ENCODE measurements at places on chromosomes 6 and 20.
A peak's percentile ranks its signal among the peaks of the same experiment; 100 is the strongest.

GRCh38 chr6:139996253-139996834 lies 621.9 kb upstream of the CITED2 start:
- DNase-seq: no peak

- no peak for DNase-seq
These were observed 193.0 kb upstream of the SGK1 start for GRCh38 chr6:134510920-134511319.

DNA sequence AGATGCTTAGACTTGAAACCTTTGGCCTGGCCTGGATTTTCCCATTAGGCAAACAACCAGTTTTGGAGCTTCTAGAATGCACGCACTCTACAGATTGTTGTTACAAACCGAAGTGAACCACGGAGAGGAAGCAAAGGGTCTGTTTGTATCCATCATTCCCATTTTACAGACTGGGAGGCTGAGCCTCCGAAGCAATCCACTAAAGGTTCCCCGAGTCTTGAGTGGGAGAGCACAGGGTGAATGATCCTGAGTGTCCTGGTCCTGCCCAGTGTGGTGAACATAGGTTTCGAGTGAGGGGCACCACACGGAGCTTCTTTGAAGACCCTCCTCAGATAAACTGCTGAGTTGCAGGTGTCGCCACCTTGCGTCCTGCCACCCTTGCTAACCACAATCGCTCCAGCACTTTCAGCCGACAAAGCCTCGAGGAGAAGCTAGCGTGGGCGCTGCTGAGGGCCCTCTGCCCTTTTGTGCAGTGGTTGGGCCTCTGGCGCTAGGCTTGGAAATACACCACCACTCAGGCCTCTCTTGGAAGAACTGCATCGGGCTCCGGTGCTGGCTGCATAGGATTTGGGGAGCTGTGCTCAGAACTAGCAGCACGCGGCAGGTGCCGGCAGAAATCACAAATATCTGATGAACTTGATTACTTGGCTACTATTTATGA lies 1.4 kb upstream of the PRDM13 start:
- DNase-seq: no peak

- no peak for DNase-seq
These were observed 35.0 kb downstream of the SYTL3 start for GRCh38 chr6:158684745-158685324.

DNA sequence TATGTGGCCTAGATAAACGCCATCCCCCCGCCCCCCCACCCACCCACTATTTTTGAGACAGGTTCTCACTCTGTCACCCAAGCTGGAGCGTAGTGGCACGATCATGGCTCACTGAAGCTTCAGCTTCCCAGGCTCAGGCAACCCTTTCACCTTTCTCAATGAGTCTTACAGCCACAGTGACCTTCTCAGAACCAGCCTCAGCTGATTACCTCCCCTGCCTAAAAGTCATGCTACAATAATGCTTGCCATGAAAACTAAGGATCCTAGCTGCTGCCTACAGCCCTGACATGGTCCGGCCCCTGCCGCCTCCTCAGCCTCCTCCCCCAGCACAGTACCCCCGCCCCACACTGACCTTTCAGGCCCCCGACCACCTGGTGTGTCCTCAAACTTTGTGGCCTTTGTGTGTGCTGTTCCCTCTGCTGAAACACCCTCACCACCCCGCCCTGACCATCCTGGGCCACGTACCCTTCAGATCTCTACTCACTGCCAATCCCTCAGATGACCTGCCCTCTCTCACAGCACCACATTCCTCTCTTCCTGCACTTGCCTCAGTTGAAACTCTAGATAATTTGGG lies 31.3 kb downstream of the PNPLA1 start:
- no peak for DNase-seq

DNA sequence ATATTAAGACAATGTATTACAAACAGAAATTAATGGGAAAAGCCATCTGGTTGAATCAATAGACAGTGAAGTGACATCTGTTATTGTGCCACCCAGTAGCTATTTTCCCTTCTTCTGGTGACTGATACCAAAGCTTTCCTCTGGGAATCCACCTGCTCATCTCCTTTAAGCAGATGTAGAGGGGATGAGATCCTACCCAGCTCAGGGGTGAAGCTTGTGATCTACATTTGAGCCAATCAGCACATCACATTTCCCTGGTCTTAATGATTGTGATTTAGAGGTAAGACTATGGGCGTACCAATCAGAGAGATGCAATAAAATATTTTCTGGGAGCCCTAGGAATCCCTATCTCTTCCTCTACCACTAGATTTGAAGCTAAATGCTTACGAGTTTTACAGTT lies 782.9 kb downstream of the PTPRT start:
- no peak for DNase-seq

GRCh38 chr6:34523441-34524206 lies 32.5 kb downstream of the SPDEF start:
- no peak for DNase-seq

DNA sequence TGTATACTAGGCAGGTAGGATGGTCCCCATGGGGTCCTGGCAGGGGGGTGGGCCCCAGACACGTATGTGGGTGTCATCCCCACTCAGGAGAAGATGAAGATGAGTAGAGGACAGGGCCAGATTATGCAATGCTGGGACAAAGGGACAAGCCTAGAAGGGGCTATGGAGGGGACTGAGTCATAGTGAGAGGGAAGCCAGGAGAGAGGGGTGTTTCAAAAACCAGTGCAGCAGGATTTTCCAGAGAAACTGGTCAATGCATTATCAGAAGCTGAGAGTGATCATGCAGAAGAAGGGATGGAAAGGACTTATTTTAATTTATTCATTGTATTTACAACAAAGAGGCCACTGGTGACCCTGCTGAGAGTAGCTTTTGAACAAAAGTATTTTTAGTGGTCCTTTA lies 74.0 kb downstream of the PPP1R3G start:
- DNase-seq: no peak

GRCh38 chr6:157220485-157220884 lies 102.8 kb downstream of the TMEM242 start:
- DNase-seq: no peak

GRCh38 chr6:84227044-84227433 lies 404 bp downstream of the CEP162 start:
- no peak for DNase-seq

DNA sequence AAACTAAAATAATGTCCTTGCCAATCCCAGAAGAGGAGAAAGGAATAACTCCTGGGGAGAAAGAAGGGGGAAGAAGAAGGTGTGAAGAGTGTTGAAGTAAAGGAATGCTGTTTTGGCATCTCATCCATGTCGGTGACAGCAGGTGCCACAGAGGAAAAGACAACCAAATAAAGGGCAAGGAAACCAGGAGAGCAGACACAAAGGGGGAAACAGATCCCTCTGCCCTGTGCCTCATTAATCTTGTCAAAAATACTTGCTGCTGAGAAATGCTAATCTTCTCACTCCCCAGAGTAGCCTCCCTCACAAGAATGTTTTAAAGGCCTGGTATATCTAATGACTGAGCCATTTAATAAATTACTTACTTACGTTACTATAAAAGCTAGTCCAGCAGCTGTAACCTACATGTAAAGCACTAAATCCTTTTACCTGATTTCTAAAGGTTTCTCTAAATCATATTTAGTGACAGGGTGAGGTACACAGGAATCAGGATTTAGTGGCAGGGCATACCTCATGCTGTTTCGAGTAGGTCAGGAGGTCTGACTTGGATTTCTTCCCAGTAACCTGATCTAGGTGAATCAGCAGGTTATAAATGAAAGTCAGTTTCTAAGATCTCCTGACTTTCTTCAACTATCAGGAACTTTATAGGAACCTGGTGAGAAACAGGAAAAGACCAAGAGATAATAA lies 377.1 kb downstream of the CENPW start:
- DNase-seq: no peak

DNA sequence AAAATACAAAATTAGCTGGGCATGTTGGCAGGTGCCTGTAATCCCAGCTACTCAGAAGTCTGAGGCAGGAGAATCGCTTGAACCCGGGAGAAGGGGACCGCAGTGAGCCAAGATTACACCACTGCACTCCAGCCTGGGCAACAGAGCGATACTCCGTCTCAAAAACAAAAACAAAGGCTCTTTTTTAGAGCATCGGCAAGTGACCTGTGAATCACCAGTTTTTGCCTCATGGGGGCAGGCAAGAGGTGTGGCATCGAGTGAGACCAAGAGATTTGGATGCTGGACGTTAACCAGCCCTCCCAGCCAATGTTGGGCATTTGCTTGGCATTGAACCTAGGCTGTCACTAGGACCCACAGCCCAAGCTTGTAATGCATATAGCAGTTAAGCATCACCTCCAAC lies 14.6 kb upstream of the CDK5RAP1 start:
- peak; percentile 55 for DNase-seq

- DNase-seq: no peak
These were observed 309.4 kb downstream of the UTRN start for GRCh38 chr6:144594585-144594984.

GRCh38 chr6:123329337-123329736 lies 307.4 kb downstream of the TRDN start:
- DNase-seq: no peak

GRCh38 chr6:145283856-145284255 lies 451.5 kb downstream of the EPM2A start:
- DNase-seq: no peak

DNA sequence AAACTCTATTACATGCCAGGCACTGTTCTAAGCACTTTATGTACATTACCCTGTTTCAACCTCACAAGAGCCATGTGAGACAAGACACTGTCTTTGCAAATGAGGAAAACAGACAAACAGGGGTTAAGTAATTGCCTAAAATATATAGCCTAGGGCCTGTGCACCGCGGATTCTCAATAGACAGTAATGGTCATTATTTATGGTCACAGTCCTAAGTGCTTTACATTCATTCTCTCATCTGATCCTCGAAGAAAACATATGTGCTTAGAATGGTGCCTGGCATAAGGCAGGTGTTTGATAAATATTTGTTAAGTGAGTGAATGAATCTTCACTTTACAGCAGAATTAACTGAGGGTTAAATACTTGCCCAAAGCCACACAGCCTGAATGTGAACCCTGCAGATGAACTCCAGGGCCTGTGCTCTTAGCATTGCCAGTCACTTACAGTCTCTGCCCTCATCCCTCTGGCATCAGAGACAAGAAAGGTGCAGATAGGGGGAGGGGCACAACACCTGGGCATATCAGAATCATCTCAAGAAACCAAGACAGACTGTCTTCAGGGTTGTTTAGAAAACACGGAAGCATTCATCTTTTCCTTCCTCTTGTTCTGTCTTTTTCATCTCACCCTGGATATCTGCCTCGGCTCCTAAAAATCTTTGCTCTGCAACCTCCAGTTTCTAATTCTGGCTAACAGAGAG lies 92.8 kb upstream of the SASH1 start:
- DNase-seq: no peak

DNA sequence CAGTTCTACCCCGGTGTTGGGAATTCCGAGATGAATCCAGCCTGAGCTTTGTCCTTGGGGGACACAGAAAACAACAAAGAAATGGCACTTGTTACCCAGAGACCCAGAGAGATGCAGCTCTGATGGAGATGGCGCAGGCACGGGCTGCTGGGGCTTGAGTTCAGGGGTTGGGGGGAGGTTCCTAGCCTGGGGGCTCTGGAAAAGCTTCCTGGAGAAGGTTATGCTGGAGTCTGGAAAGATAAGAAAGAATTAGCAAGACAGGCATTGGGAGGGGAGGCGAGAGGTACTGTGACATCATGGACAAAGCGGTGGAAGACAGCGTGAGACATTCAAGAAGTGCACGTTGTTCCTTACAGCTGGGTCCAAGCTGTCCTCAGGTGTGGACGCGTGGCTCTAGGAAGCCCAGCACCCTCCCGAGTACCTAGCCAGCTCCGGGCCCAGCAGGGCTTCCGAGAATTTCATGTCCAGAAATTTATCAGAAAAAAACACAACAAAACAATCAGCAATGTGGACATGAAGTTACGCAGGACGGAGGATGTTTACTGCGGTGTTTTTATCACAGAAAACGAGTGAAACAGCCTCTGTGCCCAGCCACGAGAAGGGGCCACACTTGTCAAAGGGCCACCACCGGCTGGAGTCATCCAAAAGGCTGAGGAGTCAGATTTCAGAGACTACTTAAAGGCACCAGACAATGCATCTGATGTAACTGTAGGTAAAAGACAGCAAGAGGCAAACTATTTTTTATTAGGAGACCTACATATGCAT lies 39.5 kb downstream of the C20orf203 start:
- DNase-seq: no peak

DNA sequence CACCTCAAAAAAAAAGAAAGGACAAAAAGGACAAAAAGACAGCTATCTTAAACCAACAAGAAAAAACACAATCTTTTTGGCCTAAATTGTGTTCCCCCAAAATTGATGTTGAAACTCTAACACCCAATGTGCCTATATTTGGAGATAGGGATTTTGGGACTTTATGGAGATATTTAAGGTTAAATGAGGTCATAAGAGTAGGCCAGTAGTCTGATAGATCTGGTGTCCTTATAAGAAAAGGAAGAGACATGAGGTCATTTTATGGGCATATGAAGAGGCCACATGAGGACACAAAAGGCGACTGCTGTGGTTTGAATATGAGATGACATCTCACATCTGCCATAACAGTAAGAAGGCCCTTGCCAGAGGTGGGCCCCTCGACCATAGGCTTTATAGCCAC lies 49.5 kb downstream of the TRIM38 start:
- no peak for DNase-seq

DNA sequence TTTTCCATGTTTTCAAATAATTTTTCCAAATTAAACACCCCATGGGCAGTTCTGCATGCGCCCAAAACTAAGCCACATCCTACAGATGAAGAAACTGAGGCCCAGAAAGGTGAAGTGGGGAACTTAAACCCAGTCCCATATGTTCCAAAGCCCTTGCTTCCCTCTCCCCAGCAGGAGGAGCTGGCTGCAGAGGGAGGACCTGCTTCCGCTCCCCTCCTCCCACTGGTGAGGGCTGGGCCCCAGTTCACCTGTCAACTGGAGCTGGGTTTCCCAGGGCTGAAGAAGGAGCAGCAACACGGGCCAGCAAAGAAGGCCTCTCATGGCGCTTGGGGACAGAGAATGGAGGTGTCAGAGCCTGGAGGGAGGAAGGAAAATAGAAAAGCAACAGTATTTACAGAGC lies 1.4 kb upstream of the RBPJL start:
- no peak for DNase-seq

- DNase-seq: no peak
These were observed 8.8 kb downstream of the DUSP15 start for GRCh38 chr20:31861385-31862156.

- DNase-seq: no peak
These were observed 168.4 kb downstream of the OR2B2 start for GRCh38 chr6:27743787-27744186.

- no peak for DNase-seq
These were observed 491 bp downstream of the GPSM3 start for GRCh38 chr6:32191696-32192607.
